Stromal cell of bone marrow (primary cell): ENCODE measurements at places on chromosomes 1 and 21.

GRCh38 chr1:212637902-212638301, 29.3 kb downstream of the ATF3 start:
- no peak for DNase-seq

DNA sequence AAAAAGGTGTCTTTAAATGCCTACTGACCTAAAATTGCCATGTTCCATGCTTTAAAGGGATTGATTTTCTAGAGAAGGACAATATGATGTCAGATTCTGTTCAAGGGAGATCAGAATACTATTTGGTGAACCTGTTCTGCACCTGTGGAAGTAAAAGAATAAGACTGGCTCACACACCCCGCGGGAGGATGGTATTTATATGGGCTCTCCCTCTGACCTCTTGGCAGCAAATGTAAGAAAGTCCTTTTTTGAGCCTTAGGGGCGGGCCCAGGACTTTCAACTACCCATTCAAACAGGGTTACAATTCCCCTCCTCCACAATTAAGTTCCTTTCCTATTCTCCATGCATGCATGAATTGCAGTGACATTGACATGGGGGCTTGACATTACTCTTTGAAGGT, 42.1 kb downstream of the WASF2 start:
- no peak for DNase-seq

GRCh38 chr1:30780409-30780808, 22.8 kb upstream of the LAPTM5 start:
- no peak for DNase-seq

DNA sequence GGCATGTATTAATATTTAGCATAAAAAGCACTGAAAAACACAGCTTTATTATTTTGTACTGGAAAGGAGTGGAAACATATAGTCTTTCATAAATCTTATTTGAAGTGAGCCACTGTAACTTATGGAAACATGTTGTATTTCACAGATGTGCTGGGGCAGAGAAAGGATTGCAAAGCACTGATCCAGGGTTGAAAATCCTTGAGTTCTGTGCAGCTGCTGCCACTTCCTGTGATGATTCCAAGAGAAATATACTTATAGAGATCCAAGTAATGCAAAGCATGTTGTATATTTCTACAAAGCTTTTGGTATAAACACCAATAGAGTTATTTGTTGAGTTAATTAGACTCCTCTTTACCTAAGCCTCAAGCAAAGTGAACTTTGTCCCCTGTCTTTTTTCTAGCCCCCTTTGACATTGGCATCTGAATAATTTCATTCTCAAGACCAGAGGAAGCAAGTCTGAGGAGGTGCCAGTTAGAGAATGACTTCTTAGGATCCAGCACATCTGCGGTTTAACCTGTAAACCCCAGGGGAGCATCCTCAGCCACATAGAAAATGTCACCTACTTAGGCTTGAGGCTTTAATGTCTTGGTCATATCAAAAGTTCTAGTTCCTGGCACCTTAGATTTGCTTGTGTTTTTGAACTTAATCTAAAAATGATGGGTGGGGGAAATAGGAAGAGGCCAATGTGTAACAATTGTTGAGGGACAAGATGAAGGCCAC, 173.3 kb downstream of the FASLG start:
- DNase-seq, result no peak

DNA sequence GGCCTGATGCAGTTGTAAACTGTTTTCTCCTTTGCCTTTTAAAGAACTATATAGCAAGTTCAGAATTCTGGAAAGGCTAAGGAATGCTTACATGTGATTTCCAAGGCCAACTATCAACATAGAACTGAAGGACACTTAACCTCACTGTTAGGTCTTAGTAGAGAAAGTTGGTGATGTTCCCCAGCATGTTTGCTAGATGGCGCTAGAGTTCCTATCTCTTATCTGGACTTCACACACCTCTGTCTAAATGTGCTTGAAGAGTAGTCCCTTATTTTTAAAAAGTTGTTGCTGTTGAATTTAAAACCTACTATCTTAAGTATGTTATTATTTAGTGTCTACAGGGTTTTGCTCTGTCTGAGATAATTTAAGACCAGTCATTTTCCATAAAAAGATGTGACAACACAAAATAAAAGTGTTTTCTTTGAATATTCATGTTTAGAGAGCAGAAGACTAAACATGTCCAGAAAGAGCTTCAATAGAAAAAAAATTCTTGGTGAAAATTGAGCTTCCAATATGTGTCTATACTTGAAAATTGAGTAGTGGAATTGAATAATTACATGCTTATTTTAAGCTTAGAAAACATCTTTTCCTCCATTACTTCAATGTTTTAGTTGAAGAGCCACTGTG, 237.3 kb downstream of the S1PR1 start:
- DNase-seq, result no peak

DNA sequence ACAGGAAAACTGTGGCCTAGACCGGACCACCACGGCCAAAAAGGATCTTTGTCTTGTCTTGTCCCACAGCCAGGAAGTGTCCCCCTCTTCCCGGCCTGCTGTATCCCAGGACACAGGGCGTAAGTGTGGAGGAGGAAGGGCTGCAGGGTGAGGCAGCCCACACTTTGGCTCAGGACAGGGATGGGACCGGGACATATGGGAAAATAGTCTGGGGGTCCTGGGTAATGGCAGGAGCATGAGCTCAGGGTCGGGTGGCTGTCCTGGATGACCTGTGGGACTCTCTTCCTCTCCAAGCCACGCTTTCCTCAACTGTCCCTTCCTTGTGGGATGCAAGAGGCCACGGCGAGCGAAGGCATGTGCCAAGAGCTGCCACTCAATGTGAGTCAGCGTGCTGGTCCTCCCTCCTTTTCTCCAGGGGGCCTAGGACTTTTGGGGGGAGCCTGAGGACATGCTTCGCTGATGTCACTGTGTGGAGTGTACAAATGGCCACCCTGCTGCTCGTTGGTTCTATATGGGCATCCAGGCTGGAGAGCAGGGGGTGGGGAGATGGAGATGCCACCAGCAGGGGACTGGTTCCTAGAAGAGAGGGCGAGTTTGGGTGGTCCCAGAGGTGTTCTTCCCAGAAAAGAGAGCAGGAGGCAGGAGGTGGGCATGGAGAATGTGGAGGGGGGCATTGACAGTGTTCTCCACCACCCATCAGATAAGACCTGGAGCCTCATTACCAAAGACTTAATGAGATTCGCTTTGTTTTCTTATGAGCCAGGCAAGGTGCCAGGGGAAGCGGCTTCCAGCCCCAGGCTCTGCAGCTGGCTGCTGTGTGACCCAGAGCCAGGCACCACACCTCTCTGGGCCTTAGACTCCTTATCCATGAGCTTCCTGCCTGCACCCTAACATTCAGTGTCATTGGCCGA, 11.5 kb upstream of the PADI1 start:
- DNase-seq, result no peak

- DNase-seq, result peak; percentile 67
These were observed 35.4 kb upstream of the FGGY start for GRCh38 chr1:59261537-59261936.

- DNase-seq, result no peak
These were observed 82.5 kb upstream of the CNTN2 start for GRCh38 chr1:204960306-204961125.
